ENCODE measurements at places on chromosomes 2 and 18.

DNA sequence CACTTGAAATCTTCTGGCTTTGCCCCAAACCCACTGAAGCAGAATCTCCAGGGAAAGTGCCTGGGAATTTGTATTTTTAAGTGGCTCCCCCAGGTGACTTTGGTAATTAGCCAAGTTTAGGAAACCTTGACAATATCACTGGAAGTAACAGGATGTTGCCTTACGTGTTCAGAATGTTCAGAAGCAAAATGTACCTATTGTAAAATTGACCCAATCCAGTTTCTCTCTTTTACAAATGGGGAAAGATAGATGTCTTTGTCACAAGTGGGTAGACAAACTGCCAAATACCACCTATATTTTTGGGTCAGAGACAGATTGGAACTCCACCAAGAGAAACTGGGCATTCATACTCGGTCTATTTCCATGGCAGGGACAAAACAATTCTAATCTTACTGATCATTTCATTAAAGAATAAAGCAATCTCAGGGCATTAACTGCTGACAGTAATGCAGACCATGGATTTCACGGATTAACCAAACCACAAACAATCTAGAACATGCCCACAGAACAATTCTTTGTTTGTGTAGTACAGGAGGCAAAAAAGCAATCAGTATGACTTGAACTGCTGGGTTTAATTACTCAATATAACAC is 255.8 kb downstream of the ERBB4 start:
- DNase-seq, result no peak

- DNase-seq, result no peak
Observed at GRCh38 chr2:189015359-189015758, 41.2 kb downstream of the COL3A1 start.

DNA sequence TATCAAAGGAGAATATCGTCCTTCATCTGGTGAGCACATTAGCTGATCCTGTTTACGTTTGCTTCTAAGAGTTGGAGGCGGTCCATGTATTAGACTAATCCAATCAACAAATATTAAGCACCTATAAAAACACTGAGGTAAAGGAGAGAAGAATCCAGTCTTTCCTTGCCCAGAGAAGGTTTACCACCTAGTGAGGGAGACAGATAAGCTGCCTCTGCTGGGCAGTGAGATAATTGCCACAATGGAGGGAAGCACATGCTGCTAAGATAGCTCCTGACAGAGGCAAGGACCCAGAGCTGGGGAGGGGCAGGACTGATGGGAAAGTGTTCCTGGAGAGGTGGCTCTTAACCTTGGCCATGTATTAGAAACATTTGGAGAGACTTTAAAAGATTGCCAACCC is 36.7 kb upstream of the ST8SIA5 start:
- DNase-seq, result no peak

DNA sequence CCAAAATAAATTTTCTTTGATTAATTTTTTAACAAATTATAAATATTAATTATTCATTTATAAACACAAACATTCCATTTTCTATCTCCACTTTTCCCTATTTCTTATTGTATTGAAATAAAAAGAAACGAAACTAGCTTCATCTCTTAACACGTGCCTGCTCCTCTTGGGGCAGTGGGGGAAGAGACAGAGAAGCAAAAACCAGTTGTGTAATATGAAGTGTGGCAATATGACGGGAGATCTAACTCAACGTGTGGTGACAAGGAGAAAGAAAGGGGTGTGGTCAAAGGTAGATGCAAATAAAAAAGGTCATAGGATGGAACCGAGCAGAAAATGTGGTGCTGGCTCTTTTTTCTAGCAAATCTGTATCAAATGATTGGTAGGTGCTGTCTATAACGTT is 106.9 kb upstream of the SLC8A1 start:
- no peak for DNase-seq

DNA sequence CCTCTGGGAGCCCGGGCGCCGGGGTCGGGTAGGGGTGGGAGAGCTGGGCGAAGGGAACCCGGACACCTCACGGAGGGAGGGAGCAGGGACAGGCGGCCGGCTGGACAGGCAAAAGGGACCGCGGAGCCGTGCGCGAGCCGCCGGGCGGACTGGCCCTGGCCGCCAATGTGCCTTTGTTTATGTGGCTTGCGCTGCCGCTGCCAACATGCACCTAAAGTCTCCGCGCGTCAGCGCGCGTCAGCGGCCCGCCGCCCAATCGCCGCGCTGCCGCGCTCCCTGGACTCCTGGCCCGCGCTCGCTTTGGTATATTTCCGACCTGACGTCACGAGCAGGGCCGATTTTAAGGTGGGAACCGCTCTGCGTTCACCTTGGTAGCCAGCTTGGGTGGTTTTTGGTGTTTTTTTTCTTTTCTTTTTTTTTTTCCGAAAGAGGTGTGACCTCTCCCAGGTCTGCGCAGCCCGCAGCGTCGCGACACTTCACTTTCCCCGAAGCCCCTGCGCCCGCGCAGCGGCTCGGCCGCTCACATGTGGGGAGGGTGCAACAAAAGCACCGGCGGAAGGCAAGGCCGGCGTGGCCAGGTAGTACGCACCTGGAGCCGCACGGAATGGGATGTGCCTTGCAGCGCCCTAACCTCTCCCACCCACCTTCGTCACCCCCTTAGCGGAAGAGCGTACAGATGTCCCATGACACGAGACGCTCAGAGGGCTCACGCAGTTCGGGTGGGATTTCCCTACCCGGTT is at the start of gene NR4A2:
TSS of gene NR4A2 (minus strand) at position 188 of the 740 bp plus-strand sequence. CDS start 2,535 bp downstream, outside the sequence.
- DNase-seq, result peak; percentile 68

DNA sequence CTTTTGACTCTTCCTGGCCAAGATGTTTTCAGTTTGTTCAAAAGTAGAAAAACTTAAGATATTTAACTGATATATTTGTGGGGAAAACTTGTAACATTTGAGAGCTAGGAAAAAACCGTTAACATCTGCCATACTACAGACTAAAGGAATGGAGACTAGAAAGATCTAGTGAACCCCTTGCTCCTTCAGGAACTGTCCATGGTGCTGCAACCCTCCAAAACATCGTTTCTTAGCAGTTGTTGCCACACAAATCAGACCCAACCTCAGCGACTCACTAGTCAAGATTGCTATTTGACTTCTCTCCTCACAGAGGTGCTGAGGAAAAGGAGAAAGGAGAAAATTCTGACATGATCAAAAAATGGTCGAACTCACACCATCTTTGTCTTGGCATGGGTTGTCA is 393.8 kb upstream of the LYPD1 start:
- no peak for DNase-seq

- DNase-seq, result no peak
Observed at GRCh38 chr2:241030883-241031282, 32.5 kb downstream of the SNED1 start.

GRCh38 chr2:240903191-240904060 is 2.7 kb upstream of the CROCC2 start:
- no peak for DNase-seq

GRCh38 chr18:6487968-6488367 is 73.3 kb upstream of the L3MBTL4 start:
- no peak for DNase-seq

- DNase-seq, result no peak
Observed at GRCh38 chr18:56233595-56233994, 404.8 kb downstream of the TXNL1 start.

GRCh38 chr2:33535421-33535820 is 59.0 kb downstream of the RASGRP3 start:
- no peak for DNase-seq

DNA sequence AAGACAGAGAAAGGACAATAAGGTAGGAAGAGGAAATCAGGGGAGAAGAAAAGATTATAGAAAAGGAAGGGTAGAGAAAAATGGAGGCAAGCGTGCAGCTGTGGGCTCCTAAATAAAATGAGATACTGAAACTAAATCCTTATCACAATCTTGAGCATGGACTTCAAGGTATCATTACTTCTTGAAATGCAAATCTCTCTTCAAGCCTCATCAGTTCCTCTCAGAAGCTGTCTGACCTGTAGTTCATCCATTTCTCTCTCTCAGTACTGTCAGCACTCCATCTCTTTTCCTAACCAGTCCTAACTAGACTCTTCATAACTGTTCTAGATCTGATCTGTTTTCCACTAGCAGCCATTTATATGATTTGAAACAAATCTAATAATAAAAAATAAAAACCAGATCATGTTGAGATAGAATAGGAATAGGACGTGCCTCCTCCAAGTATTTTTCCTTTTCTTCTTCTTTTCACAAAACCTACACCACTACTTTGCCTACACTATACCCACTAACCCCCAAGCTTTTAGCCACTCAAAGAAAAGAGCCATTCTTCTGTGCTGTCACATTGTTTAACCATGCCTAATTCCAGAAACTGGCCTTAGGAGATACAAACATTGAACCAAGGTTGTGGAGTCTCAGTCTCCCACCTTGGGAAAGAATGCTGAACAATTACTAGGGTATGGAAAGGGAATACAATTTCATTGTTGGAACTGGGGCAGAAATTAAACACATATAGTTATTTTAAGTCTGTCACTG is 21.1 kb downstream of the BABAM2 start:
- DNase-seq, result no peak

- DNase-seq, result peak; percentile 57
Observed at GRCh38 chr2:98771721-98772524, 41.0 kb upstream of the MGAT4A start.

GRCh38 chr2:113277474-113278072 is 1.1 kb downstream of the PAX8 start:
- DNase-seq, result no peak

GRCh38 chr2:24058564-24059271 is 9.2 kb downstream of the FKBP1B start:
- DNase-seq, result no peak

DNA sequence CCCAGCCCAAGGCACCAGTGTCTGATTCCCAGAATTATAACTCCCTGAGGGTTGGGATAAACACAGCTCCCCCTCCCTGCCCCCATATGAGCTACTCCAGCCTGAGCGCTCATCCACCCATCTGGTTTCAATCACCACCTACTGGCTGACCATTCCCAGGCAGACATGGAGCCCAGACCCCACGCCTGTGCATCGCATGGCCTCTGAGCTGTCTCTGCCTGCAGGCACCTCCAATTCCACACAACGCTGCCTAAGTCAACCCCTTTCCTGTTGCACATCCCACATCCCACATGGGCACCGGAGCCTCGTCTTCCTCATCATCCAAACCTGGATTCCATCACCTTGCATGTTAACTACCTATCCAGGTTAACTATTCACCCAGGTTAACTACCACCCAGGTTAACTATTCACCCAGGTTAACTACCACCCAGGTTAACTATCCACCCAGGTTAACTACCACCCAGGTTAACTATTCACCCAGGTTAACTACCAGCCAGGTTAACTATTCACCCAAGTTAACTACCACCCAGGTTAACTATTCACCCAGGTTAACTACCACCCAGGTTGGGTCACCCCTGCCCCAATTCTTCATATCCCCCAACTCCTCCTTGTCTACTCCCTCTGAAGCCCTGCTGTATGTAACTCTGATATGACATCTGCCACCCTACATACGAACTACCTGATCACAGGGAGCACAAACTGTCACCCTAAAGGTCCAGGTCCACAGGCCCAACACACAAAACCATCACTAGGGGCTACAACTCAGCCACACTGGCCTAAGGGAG is 47.8 kb downstream of the TEX51 start:
- no peak for DNase-seq

DNA sequence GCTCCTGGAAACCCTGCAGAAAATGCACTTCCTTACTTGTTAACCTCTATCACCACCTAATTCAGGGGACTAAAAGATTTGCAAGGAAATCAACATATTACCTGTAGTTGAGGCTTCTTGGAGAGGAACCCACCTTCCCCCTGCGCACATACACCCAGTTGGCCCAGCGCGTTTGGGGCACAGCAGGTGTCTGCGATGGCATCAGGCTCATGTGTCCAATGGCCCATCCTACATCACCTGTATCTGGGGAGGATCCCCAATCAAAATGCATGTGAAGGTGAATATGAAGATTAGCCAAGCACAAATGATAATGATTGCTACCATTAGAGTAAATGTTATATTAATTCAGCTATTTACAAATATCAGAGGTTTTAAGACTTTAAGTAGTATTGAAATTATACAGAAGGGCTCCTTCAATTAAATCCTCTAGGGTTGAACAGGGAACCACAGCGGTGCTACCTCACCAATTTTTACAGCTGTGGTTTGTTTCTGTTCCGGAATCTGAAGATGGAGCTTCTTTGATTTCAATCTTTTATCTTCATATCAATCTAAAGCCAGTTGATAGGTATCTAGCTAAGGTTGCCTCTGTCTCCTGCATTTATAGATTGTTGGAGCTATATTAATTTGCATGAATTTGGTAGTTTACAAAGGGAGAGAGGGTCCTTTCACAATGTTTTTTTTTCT is 486.0 kb downstream of the RNF144A start:
- DNase-seq, result no peak

GRCh38 chr2:67974559-67975430 is 88.0 kb downstream of the C1D start:
- no peak for DNase-seq

All from activated CD4-positive, alpha-beta T cell treated with anti-CD3 and anti-CD28 coated beads, Interleukin-2, amount 50 U/mL, for 24 hours (primary cell).